COR-L47 (cell line): ENCODE measurements at places on chromosomes 1 and 21.

GRCh38 chr1:236565530-236565929, 38.8 kb downstream of the HEATR1 start:
- no peak for DNase-seq

- DNase-seq = no peak
Observed at GRCh38 chr1:211839106-211839505, 8.5 kb upstream of the LPGAT1 start.

GRCh38 chr21:36727866-36728265, 29.0 kb downstream of the SIM2 start:
- no peak for DNase-seq

GRCh38 chr1:198132060-198132781, 24.6 kb upstream of the NEK7 start:
- DNase-seq = no peak

DNA sequence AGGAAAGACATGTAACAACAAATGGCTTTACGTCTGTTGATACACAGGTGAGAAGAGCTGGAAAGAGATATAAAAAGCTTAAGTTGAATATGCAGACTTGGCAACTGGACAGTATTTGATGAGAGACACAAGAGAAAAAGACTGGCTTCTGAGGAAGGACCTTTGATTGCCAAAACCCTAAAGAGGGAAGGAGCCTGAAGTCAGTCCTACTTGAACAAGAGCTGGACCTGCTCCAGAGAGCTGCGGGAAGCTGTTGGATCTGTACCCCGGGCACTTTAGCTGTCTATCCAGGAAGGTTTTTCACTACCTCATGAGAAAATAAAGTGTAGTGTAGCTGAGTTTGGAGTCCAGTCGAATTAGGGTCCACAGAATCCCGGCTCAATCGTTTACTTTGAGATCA, 25.3 kb upstream of the LRRC8B start:
- DNase-seq = peak; percentile 76

GRCh38 chr1:167701510-167701909, 20.3 kb upstream of the MPZL1 start:
- DNase-seq = no peak
